Stimulated activated CD8-positive, alpha-beta memory T cell treated with anti-CD3 and anti-CD28 coated beads, Interleukin-4, amount 100 ng/mL, for 4 hours (primary cell): ENCODE measurements at places on chromosomes 3 and 15.

DNA sequence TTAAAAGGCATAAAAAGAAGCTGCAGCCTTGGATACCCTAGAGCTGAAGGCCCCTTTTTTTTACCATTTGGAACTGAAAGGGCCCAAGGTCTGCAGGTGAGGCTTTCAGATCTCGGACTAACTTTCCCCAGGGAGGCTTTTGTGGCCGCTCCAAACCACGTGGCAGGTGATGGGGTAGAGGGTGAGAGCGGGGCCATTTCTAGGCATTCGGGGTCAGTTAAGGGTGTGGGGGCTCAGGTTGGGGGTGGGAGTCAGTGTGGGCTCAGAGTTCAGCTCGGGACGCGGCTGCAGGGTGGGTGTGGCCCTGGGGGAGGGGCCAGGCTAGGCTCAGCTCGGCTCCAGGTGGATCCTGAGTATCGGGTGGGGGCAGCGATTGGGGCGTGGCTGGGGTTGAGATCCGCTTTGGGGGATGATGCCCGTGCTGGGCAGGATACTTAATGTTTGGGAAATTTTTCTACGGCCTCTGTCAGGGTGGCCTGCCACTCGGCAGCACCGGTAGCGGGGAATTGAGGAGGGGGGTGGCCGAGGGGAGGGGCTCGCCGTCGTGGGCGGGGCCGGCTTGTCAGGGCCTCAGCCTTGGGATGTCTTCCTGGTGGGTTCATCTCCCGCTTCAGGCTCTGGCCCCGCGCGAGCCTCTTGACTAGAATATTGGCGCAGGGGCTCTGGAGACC, 2.5 kb downstream of the KLF13 start:
- DNase-seq, result no peak

DNA sequence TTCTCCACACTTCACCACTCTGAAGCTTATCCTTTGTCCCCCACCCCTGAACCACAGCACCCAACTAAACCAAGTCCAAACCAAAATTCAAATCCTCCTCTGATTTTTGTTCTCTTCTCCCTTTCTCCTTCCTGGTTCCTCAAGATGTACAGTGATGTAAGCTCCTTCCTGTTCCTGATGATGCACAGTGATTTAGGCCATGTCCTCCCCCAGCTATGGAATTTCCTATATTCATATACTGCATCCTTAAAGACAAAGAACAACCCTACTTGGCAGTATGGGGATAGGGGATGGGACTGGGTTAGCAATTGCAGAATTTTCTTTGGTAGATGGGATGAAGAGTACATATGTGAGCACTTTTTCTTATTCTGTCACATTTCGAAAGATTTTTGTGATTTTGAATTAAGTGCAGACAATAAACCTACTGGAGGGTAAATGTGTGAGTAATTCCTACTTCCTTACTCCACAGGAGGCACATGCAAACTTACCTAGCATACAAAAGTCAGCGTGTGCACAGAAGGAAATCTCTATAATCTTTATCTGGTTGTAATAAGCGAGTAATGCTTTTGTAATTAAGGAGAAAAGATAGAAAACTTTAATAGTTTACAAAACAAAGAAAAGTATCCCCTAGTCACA, 125.0 kb downstream of the ANO10 start:
- DNase-seq, result no peak

DNA sequence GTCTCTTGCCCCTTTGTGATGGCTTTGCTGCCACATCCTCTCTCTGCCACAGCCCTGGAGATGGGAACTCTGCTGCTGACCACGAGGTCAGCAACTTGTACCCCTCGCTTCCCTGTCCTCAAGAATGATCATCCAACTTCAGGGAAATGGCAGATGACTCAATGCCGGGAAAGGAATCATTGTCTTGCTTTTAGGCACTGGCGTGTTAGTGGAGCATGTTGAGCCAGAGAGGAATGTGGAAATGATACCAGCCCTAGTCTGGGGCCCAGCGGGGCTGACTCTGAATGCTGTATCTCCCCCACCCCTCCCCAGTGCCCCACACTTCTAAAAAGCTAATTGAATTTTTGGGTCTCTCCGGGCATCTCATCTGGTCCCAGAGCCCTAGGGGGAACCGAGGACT, 184.9 kb upstream of the BHLHE40 start:
- DNase-seq, result no peak

GRCh38 chr15:97759363-97759762, 201.1 kb upstream of the ARRDC4 start:
- DNase-seq, result no peak
